ENCODE measurements at places on chromosomes 5 and 9. TPM values are rescaled to one million over a fixed set of nuclear protein-coding genes. Genes with fewer than 3 reads are reported as not detected.
A peak's percentile ranks its signal among the peaks of the same experiment; 100 is the strongest.

The TTC16 gene
- 0.67 TPM for total RNA-seq

- H3K4me3 ChIP-seq: no peak overlapping the region
- DNase-seq: no peak
- H3K27ac ChIP-seq: no peak overlapping the region
- H3K27me3 ChIP-seq: no peaks in the 10 kb centered on the region
- H3K4me1 ChIP-seq: no peaks in the 10 kb centered on the region
These were observed 493.2 kb downstream of the BNC2 start for GRCh38 chr9:16377311-16377710.

DNA sequence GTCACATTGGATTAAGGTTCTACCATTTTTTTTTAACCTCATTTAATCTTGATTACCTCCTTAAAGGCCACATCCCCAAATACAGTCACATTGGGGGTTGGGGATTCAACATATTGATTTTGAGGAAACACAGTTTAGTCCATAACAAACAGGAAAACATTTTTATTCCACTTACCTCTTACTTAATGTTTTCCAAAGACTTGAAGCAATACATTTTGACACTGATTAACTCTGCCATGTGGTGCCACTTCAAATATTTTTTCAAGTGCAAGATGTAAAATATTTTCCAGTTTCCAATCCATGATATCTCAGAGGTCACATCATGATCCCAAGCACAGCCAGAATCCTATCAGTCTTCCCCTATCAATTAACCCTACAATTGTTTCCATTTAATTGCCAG, 548.0 kb downstream of the CSNK1G3 start:
- H3K27me3 ChIP-seq: no peaks in the 10 kb centered on the region
- DNase-seq: no peak
- no peak overlapping the region for H3K27ac ChIP-seq
- no peaks in the 10 kb centered on the region for H3K4me1 ChIP-seq

DNA sequence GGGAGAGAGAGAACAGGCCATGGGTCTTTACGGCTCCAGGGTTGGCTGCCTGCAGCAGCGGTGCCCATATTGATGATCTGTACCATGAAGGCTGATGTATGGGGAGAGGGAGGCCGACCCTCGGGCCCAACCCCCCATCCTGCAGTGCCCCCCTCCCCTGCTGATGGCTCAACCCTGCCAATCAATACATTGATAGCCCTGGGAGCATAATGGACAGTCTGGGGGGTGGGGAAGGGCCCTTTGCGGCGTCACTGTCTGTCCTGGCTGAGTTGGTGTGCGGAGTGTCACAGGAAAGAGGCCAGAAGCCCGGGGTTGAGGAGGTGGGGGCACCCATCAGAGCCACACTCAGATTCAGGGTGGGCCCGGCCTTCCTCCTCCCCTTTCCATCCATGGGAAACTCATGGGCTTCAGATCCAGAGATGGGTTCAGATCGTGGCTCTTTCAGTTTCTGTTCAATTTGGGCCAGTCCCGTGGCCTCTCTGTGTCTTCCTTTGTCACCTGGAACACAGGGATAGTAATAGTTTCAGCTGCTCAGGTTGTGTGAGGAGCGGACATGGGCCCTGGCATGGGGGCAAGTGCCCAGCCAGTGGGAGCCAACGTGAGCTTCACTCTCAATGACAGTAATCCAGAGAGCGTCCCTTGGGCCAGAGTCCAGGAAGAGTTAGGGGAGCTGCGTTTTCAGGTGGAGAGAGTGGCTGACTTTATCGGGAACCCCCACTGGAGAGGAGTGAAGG, 9.5 kb downstream of the FGF18 start:
- no peaks in the 10 kb centered on the region for H3K36me3 ChIP-seq
- H3K27me3 ChIP-seq: no peaks in the 10 kb centered on the region
- H3K4me1 ChIP-seq: no peaks in the 10 kb centered on the region
- H3K4me3 ChIP-seq: no peak overlapping the region
- no peak for DNase-seq

DNA sequence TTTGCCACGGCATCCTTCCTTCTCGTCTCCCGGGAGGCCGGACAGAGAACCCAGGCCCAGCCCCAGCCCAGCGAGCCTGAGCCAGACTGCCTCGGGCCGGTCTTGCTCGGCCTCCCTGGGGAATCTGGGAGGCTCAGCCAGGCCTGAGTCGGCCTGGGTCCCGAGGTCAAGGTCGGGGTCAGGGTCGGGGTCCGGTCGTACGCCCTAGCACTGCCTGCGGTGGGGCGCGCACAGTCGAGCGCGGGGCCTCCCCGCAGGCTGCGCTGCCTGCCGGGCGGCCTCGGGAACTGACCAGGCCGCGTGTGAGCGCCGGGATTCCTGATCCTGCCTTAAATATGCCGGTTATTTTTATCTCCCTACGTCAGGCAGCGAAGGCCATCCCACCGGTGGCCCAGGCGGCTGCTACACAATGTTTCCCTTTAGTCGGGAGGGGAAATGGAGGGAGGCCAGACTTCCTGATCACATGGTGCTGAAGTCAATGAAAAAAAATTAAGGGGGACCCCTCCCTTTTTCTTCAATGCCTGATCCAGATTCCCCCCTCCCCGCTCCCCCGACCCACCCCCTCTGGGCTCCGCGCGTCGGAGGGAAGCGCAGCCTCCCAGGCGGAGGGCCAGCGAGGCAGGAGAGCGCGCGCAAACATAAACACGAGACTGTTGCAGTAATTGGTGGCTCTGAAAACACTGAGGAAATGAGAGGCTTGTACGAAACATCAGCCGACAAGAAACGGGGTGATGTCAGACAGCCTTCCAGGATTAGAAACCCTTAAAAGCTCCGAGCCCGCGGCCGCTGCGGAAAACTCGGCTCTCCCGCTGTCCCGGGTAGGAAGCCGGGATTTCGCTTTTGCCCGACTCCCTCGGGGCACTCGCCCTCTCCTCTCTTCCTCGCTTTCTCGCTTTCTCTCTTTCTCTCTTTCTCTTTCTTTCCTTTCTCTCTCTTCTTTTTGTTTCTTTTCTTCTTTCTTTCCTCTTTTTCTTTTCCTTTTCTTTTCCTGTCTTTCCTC, 148.2 kb upstream of the KLF4 start:
- H3K27me3 ChIP-seq: no peaks in the 10 kb centered on the region
- H3K4me1 ChIP-seq: no peaks in the 10 kb centered on the region
- peak overlapping the region; percentile 36 for H3K4me3 ChIP-seq
- H3K36me3 ChIP-seq: no peaks in the 10 kb centered on the region

Measured in uterus (tissue), 4 donors.